ENCODE measurements at places on chromosomes 6 and 20.

- no peak for DNase-seq
Observed at GRCh38 chr6:36907781-36908180, 22.0 kb downstream of the C6orf89 start.

DNA sequence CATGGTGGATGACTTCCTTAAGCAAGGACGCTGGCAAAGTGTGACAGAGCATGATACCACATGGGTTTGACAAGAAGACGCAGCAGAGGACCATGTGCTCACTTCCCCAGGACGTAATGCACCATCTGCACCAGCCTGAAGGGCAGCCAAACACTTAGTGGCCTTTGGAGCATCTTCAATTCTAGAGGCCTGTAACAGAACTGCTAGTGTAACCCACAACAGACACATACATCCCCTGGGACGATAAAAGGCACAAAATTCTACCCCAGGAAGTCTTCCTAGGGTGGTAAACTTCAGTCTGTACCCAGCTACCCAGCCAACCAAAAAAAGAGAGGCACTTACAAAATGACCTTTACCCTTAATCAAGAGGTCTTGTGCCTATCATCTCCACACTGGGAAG, 9.2 kb upstream of the CPNE1 start:
- DNase-seq = no peak

GRCh38 chr6:141252828-141253608, 879.7 kb upstream of the GJE1 start:
- no peak for DNase-seq

- DNase-seq = no peak
Observed at GRCh38 chr6:18506382-18507017, 119.3 kb downstream of the RNF144B start.

- DNase-seq = no peak
Observed at GRCh38 chr20:34355427-34355826, 7.6 kb upstream of the ITCH start.

GRCh38 chr20:48823960-48824498, 3.8 kb downstream of the PREX1 start:
- no peak for DNase-seq

DNA sequence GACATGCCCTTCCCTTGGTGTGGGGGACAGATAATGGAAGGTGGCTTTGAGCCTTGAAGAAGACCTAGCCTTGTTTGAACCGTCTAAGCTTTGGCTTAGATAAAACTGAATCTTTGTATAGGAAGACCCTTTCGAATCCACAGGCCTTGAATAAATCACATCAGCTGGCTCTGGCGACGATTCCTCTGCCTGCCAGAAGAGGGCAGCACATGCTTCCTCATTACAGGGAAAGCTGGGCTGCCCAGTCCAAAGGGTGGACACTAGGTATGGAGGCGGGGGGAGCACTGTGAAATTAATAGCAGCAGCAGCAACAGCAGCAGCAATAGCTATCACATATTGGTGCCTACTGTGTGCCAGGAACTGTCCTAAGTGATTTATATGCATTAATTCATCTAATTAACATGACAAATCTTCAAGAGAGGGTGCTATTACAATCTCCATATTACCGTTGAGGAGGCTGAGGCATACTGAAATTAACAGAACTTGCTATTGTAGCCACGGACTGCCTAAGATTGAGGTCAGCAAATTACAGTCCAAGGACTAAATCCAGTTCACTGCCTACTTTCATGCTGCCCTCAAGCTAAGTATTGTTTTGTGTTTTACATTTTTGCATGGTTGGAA, 85.1 kb downstream of the CLIC5 start:
- DNase-seq = peak; percentile 78

DNA sequence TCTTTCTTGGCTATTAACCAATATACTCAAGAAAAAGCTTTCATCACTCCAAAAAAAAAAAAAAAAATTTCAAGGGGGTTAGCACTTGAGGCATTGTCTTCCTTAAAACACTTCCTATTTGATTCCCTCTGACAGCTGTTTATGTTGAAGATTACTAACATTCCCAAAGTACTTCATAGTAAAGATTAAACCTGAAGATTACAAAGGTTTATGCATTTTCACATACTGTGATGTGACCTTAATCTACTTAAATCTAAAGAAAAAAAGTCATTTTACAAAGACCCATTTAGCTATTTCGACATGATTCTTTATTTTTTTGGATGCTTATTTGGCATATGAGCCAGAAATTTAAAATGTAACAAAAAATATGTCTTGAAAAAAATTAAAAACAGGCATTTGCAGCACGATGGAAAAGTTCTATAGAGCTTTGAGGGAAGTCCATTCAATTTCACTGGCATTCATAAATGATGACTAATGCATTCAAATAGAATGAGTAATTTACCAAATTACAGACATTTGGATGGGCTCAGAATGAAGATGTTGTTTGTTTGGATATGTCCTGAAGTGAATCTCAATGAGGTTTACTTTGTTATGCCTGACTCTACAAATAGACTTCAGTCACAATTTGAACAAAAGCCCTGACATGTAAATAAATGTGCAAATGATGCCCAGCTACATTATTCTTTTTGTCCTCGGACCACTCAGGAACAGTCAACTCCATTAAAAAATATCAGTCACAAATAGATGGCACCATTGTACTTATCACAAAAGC, 674.6 kb upstream of the MARCKS start:
- DNase-seq = no peak

DNA sequence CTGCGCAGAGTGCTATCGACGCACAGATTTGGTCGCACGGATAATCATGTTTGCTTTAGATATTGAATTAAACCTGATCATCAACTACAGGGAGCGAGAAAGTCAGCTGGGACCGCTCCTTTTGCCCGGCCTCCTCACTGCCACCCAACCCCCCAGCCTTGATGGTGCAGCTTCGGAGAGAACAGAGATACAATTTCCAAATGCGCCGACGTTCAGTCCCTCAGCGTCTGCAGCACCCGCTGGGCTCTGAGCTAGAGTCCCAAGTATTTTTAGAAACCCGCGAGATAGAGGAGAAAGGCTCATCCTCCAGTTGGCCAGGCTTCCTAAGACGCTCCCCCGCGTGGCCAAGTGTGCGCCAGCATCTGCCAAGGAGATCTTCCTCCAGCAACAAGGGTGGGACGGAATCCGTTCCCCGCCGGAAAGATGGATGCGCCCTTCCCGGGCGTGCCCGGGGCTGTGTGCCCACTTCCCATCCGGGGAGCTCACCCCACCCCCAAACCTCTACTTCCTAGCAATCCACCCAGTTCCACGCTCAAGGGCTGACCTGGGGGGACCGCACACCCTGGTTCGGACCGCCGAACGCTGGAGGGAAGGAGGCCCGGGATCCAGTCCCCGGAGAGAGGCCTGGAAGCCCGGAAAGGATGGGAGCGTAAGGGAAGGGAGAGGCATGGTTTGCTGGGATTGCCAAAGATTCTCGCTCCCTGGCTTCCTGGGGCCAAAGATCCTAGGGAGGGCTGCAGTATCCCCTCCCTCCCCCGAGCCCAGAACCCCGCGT, 4.1 kb downstream of the NKX2-2 start:
- DNase-seq = peak; percentile 41

- DNase-seq = no peak
Observed at GRCh38 chr6:157840776-157841175, 17.7 kb downstream of the SNX9 start.

DNA sequence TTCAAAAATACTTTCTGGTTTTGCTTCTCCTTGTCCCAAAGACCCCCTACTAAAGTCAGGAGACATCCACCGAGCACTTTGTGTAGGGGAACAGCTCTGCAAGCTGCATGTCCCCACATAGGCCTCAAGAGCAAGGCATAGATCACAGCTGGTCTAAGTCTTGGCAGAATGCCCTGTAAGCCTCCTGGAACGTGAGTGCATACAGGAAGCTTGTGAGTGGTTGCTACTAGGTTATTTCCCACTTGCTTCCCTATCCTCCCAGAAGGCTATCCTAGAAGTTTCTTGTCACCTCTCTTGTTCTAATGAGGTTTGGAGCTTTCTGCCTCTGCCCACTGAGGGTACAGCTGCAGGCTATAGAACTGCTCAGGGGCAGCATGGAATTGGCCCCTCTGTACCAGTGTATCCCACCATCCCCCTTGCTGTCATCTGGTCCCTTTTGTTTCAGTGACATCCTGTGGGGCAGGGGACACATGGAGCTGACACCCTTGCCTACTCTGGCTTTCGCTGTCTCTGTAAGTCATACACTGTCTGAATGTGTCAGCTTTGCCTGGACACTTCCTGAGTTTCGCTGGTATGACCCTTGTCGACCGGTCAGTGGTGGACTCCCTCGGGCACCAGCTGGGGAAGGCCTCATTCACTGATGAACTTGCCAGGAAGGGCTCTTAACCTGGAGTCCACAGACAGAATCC, 35.6 kb upstream of the KCNK16 start:
- no peak for DNase-seq

- no peak for DNase-seq
Observed at GRCh38 chr20:2625062-2625461, 27.4 kb upstream of the NOP56 start.

DNA sequence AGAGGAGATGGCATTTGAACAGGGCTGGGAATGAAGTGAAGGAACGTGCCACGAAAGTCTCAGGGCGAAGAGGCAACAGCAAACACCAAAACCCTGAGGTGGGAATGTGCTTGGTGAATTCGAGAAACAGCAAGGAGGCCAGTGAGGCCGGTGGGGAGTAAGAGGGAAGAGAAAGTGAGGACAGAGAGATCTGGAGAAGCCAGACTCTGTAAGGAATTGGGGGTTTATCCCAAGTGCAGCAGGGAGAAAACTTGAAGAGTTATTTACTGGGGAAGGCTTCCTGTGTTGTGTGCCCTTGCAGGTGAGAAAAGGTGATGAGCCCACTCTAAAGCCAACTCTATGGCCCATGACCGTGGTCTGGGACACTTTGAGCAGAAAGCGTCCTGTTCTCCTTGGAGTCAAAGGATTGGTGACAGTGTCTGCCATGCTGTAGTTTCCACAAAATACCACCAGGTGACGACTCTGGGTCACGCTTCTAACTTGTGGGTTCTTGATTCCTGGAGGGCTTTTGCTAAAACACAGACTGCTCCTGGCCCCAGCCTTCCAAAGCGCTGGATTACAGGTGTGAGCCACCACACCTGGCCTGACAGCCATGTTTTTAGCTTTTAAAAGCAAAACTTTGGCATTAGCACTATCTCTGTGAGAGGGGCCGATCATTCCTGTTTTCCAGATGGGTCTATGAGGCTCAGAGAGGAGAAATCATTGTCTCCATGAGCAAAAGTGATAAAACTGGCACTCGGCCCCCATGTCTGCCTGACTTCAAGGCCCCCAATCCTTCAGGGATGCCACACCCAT, 18.0 kb upstream of the CSNK2A1 start:
- peak; percentile 78 for DNase-seq

DNA sequence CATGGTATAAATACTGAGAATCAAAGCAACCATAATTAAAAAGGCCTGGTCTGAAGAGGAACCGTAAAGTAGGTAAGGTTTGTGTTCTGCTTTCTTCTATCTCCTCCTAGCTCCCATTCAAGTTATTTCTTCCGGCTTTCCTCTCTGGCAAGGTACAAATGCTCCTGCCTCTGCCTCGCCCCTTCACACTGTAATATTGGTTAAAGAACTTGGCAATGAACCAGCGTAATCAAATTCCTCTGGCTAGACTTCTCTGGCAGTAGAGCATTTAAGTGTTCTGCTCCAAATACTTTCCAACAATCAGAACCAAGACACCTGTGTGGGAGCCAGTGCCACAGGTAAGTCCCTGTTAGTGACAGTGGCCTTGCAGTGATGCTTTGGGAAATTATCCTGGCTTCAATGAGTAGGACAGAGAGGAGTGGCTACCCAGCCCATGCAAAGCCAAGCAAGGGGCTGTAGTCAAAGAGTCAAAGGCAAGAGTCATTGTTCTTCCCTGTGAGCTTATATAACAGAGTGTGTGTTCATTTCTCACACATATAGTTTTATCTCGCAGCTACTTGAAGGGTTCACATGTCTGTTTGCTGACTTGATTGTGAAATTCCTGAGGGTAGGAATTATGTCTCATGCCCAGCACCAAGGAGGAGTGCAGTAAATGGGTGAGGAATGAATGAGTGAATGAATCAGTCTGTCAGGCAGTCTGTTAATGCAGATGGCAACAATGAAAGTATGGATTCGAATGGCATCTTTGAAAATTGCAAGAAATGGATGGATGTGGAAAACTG, 329.3 kb downstream of the NRN1 start:
- no peak for DNase-seq

GRCh38 chr6:73455865-73456629, 4.0 kb upstream of the CGAS start:
- DNase-seq = no peak

GRCh38 chr6:96186094-96186493, 170.3 kb downstream of the FUT9 start:
- no peak for DNase-seq

DNA sequence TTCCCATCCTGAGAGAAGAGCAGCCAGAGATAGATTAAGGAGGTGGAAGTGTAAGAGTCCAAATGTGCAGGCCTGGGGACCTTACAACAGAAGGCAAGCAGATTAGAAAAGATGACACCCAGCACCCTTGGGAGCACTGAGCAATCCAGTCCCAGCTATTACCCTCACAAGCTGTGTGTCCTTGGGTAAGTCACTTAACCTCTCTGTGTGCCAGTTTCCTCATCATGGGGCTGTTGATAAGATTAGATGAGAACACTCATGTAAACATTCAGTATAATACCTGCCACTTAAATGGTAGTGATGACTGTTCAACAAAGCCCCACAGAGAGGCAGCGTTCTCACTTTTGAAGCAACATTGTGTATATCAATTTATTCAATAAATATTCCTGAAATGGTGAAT, 114.8 kb upstream of the CST7 start:
- DNase-seq = no peak

GRCh38 chr6:129432738-129433137, 277.2 kb downstream of the ARHGAP18 start:
- DNase-seq = no peak

- DNase-seq = no peak
Observed at GRCh38 chr6:6980999-6981597, 126.7 kb upstream of the RREB1 start.

- no peak for DNase-seq
Observed at GRCh38 chr6:113619077-113619476, 238.1 kb upstream of the MARCKS start.

DNA sequence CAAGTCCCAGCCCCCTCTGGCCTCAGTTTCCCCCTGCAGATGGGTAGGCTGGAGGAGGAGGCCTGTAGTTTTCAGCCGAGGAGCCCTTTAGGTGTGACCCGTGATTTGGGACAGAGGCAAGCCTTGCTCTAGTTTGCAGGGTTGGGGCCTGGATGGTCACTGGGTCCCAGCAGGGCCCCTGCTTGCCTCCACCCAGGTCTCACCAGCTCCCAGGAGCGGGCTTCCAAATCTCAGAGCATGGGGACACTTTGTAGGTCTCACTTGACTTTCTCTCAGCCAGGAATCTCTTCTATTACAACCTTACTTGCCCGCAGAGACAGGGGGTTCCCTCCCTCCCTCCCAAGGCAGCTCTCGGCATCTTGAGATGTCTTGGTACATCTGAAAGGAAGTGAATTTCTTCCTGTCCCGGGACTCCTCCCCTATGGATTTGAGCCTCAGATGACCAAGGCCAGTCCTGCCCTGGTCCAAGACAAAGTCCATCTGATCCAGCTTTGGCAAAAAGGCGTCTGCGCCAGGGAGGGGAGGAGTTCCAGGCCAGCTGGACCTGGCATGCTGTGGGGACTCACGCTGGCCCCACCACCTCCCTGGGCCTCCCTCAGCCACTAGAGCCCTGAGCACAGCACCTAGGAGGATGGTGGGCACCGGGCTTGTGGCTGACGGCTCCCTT, 47.4 kb downstream of the SRC start:
- DNase-seq = no peak
